AG04450 (cell line): ENCODE measurements at places on chromosomes 4 and X.

DNA sequence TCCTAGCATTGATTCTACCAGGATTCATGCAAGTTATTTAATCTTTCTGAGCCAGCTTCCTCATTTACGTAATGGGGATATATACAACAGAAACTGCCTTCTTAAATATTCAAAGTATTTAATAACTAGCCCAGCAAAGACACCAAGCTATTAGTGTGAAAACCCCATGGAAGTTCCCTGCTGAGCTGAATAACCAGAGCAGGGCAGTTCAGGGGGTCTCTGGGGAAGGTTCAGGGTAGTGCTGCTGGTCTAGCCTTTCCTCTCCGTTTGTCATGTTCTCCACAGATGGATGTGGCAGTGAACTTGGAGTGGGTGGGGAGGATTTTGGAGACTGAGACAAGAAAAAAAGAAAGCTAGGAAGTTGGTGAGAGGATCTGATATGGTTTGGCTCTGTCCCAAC is 240.8 kb upstream of the TAPT1 start:
- no peak for DNase-seq

GRCh38 chr4:181807771-181808170 is 435.4 kb upstream of the TENM3 start:
- DNase-seq = peak; percentile 13

- no peak for DNase-seq
These were observed 168.6 kb downstream of the MGST2 start for GRCh38 chr4:139834226-139834662.

DNA sequence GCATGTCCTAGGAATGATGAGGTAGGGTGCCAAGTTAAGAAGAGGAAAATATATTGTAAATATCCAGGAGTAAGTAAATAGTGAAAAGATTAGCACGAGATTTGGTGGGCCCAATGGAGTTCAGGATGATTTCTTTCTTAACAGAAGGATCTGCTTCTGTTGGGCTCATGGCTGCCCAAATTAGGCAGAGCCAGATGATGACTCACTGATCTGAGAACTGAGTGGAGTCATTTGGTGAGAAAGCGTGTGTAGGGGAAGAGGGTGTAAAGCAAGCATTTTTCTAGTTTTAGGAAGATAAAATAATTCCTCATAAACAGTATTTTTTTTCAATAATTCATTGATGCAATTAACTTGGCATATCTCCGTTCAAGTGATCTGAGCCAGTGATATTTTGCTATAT is 1.6 kb downstream of the TBX22 start:
- no peak for DNase-seq

- no peak for DNase-seq
These were observed 40.0 kb downstream of the VGLL1 start for GRCh38 chrX:136572030-136572429.

GRCh38 chr4:74543983-74544382 is 99.0 kb downstream of the AREG start:
- DNase-seq = peak; percentile 72

GRCh38 chrX:106897259-106897658 is 5.9 kb downstream of the RIPPLY1 start:
- DNase-seq = no peak

DNA sequence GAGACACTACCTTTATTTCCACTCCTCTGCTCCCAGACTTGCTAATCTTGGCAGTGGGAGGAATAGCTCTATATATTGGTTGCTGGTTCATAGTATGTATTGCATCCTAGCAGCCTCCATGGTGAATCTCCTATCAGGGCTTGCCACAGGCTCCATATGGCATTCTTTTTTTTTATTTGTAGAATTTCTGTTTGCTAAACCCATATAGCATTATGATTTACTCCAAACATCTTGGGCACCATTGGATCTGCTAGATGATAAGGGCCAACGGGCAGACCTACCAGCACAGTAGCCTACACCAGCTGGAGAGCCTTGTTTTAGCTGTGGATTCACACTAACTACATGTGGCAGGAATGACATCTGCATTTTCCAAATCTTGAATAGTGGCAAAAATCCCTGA is 6.9 kb downstream of the SMIM10 start:
- no peak for DNase-seq

DNA sequence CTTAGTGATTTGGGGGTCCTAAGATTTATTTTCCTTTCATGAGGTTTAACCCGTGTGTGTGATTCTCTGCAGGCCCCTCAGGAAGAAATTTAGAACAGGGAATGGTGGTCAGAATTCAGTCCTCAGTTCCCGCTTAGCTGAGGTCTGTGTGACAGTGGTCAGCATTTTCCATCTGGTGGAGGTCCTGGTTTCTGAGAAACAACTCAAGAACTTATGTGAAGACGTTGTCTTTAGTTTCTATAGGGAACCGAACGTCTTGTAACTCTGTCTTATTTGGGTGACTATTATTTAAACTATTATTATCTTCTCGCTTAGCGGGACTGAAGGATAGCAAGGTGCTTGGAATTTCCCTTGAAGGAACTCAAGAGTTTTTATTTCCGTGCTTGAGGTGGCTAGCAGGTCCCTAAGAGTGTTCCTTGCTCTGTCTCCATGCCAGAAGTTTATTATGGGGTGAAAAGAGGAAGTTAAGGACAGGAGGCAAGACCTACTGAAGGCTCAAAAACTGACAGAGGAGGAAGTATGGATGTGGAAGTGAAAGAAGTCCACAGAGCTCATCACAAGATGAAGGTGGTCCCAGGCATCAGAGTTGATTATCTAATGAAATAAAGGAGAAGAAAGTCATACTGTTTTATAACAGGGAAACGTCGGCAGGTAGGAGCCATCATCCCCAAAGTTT is 9.4 kb downstream of the MGST2 start:
- no peak for DNase-seq

- DNase-seq = peak; percentile 18
These were observed 28.8 kb upstream of the TRPC3 start for GRCh38 chr4:121980643-121981042.

- DNase-seq = peak; percentile 52
These were observed 89.6 kb upstream of the PRPS2 start for GRCh38 chrX:12701628-12702027.

GRCh38 chr4:148312956-148313490 is 129.2 kb downstream of the NR3C2 start:
- DNase-seq = no peak

DNA sequence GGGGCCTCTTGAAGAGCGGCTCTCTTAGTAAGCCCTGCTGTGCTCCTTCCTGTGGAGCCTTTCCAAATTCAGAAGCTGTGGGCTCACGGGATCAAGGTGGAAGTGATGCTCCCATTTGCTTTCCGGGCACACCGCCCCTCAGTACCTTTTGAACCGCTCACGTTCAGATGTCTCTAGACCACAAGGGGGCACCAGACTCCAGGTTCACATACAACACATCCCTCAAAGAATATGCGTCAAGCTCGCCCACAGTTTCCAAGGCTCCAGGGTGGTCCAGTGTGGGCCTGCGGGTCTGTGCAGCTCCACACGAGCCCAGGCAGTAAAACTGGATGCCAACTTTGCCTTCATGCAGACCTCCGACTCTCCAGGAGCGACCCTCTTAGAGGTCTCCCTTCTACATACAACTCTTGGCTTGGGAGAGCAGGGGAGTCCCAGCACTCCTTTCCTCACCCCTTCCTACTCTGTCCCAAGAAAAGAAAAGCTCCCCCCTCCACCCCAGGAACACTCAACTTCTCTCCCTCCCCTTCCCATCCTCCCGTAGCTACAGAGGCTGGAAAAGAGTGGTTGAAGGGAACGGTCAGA is 11.0 kb downstream of the SUPT20HL1 start:
- DNase-seq = no peak

DNA sequence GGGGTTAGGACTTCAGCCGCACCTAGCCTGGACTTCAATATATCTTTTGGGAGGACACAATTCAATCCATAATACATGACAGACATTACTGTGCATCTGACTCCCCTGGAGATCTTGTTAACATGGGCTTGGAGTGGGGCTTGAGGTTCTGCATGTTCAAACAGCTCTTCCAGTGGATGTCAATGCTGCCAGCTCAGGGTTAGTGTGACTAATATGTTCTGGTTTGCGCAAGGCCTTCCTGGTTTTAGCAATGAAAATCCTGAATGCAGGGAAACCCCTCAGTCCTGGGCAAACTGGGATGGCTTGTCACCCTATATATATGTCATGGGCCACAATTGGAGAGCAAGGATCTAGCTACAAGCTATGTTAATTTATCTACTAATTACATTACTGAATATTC is 2.7 kb upstream of the TSPAN7 start:
- no peak for DNase-seq

- DNase-seq = peak; percentile 24
These were observed 808 bp downstream of the PRDM5 start for GRCh38 chr4:120921456-120922380.

DNA sequence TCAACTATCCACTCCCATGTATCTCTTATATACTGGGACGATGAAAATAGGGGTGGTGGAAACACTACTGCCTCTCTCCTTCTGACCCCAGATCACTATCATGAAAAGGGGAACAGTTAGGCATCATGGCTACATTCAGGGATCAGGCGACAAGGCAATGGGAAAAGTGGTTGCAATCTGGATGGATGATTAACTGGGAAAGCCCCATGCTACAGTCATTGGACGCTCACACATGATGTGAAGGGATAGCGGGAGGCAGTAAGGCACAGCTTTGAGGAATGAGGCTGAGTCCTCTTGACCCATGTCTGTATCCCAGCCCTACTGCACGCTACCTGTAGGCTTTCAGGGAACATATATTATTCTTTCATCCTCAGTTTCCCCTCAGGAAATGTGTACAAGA is 10.2 kb downstream of the GASK1B start:
- DNase-seq = no peak

DNA sequence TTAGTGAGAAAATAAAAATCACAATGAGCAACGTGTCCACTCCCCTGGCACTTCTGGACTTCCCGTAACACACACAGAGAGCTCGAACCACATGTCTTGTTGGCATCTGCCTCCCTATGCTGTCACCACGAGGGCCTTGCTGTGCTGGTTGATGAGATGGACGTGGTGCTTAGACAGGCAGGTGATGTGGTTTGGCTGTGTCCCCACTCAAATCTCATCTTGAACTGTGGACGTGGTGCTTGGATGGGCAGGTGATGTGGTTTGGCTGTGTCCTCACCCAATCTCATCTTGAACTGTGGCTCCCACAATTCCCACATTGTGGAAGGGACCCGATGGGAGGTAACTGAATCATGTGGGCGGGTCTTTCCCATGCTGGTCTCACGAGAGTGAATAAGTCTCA is 40.0 kb downstream of the FGFRL1 start:
- DNase-seq = no peak

GRCh38 chr4:103207673-103208072 is 9.5 kb upstream of the CENPE start:
- DNase-seq = no peak

DNA sequence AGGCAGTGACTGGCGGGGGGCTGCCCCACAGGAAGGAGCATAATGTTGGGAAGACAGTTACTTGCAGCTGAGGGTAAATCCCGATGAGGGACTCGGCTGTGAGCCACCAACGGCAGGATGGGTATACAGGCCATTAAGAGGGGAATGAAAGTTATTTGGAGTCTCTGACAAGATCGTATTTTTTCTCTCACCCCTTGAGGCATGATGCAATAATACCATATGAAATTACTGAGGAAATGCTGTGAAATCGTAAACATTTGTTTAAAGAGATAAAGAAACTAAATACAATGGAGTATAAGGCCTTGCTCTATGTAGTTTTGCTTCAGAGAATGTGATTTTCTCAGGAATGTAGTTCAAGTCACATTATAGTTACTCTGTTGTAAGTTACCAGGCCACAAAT is 12.7 kb downstream of the IL1RAPL1 start:
- DNase-seq = no peak

DNA sequence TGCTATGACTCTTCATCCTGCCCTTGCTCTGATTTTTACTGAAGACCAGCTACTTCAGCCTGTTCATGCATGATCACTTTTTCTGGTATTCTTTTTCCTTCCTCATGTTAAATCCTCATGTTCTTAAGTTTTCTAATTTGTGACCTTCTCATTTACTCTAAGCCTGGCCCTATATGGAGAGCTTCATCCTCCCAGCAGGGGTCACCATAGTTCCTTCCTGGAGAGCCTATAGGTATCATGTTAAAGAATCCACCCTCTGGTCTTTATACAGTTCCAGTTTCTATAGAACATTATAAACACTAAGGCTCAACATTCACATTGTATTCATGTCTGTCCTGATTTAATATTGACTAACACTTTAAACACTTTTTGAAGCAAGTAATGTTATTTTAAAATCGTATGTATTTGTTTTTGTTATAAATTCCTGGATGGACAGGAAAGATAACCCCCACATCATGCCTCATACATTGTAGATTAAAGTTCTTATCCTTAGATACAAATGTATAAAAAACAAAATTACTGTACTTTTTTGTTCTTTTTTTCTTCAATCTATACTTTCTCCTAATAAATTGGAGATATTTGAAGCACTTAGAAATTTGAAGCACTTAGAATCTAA is 53.8 kb upstream of the OTUD4 start:
- DNase-seq = peak; percentile 34

GRCh38 chr4:123750044-123750443 is 353.4 kb downstream of the SPRY1 start:
- DNase-seq = no peak

DNA sequence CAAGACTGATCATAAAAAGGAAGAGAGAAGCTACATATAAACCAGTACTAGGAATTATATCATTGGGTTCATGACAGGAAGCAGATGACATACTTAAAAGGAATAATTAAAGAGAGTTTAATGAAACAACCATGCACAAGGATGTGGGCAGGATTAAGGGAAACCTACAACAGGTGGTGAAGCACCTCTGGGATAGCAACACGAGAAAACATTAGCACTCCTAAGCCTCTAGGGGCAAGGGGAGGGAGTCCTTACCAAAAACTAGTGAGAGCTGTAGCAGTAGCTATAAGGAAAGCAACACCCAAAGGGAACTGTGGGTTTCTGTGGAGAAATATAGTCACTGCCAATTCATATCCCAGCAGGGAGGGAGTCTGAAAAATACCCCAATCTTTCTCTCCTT is 7.2 kb upstream of the THOC2 start:
- no peak for DNase-seq

DNA sequence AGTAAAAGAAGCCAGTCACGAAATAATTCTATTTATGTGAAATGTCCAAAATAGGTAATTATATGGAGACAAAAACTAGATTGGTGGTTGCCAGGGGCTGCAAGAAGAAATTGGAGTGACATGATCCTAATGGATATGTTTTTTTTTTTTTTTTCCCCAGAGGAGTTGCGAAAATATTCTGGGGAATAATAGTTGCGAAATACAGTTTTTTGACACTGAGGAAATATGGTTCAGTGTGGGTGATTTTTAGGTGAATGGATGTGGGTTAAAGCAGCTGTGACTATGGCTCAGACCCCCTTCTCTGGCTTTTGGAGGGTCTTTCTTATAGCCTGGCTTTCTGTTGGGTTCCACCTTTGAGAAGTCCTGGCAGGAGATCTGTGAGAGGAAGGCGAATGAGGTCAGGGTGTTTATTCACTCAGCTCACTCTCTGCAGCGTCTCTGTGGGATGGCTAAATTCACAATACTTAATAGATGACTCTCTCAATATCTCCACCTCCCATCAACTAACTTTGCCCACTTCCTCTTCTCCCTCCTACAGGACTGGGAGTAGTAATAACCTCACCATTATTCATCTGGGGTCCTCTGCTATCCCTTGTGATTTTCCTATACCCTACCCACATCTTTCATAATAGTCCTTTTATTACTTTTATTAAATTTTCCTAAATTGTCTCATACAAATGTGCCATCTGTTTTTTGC is 15.3 kb upstream of the RAB9B start:
- DNase-seq = no peak
